ENCODE measurements at places on chromosomes 16 and 17. TPM values are rescaled to one million over a fixed set of nuclear protein-coding genes. Genes with fewer than 3 reads are reported as not detected.

TSPOAP1 gene
- total RNA-seq, result 42.7 TPM

GRCh38 chr17:76161619-76162266, 20.7 kb upstream of the FOXJ1 start:
- no peak overlapping the region for H3K27ac ChIP-seq
- H3K36me3 ChIP-seq, result no peaks in the 10 kb centered on the region
- no peak for DNase-seq
- no peak overlapping the region for H3K4me3 ChIP-seq
- H3K27me3 ChIP-seq, result no peaks in the 10 kb centered on the region

- peaks cover 2% of the 10 kb centered on the region for H3K4me1 ChIP-seq
- no peaks in the 10 kb centered on the region for H3K27me3 ChIP-seq
- H3K27ac ChIP-seq, result no peak overlapping the region
- DNase-seq, result no peak
- H3K4me3 ChIP-seq, result no peak overlapping the region
These were observed 19.1 kb downstream of the TRARG1 start for GRCh38 chr17:1298606-1299005.

GRCh38 chr17:76820039-76820438, 48.2 kb upstream of the MGAT5B start:
- H3K36me3 ChIP-seq, result no peaks in the 10 kb centered on the region
- no peak overlapping the region for H3K27ac ChIP-seq
- H3K4me1 ChIP-seq, result no peaks in the 10 kb centered on the region
- DNase-seq, result no peak
- H3K27me3 ChIP-seq, result no peaks in the 10 kb centered on the region

DNA sequence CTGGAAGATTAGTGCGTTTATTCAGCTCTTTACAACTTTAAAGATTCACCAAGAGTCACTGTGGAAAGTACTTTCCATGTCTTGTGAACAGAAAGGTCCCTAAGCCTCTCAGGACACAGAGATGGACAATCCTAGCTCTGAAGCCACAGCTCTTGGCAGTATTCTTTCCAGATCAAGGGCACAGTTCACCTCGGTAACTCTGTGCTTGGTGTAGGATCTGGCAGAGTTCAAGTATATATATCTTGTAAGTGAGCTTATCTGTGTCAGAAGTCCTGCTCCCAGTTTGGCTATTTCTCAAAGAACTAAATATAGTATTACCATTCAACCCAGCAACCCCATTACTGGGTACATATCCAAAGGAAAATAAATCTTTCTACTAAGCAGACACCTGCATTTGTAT, 183.7 kb downstream of the CBLN1 start:
- no peaks in the 10 kb centered on the region for H3K36me3 ChIP-seq
- no peak overlapping the region for H3K27ac ChIP-seq
- H3K27me3 ChIP-seq, result no peaks in the 10 kb centered on the region
- DNase-seq, result no peak

C17orf100 gene
- 1.1 TPM for total RNA-seq

GRCh38 chr17:8038954-8039610, at the start of gene ALOX15B:
Gene ALOX15B, plus strand, starts transcription at chr17:8039059. Its CDS starts 97 bp downstream, at chr17:8039156.
- no peak within 1 kb of the TSS for H3K4me3 ChIP-seq
- no peaks in the 10 kb centered on the region for H3K36me3 ChIP-seq
- H3K27ac ChIP-seq, result no peak within 1 kb of the TSS
- H3K27me3 ChIP-seq, result no peaks in the 10 kb centered on the region
- DNase-seq, result no peak

- H3K27me3 ChIP-seq, result no peaks in the 10 kb centered on the region
- no peaks in the 10 kb centered on the region for H3K4me1 ChIP-seq
- H3K36me3 ChIP-seq, result no peaks in the 10 kb centered on the region
- no peak overlapping the region for H3K4me3 ChIP-seq
- DNase-seq, result no peak
These were observed 366.3 kb upstream of the HSBP1 start for GRCh38 chr16:83441517-83441916.

HOXB4 gene
- 3.0 TPM for total RNA-seq

DNA sequence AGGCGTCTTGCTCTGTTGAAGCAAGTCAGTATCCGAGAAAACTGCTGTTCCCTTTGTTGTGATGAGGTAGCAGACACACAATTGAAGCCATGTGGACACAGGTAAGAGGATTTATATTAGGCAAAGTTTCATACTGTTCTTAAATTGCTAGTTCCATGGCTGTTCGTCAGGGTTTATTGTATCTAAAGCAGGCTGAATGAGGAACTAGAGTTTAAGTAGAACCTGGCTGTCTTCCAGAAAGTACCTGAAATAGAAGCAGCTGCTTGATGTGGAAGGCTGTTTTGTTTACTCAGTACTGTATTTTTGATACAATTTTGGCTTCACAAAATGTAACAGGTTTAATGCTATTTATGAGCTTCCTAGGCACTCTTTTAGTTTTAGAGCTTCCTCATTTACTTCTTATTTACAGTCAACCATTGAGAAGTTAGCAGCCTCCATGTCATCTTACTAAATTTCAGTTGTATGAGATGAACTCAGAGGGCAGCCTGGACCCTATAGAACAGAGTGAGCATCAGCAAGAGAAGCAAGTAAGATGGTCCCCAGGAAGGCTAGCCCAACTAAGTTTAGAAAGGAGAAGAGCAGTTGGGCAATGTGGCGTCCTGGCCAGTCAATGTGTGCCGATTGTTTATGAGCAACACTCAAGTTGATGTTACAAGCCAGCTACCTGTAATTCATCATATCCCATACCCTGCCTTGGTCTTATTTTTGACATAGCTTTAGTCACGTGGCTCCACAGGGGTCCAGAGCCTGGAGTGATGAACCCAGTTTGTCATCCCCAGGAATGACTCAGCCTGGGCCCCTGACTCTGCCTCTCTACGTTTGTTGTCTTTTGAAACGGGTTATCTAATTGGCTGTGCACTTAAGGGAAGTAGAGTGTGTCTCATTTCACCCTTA, 9.7 kb upstream of the ARL2BP start:
- H3K4me1 ChIP-seq, result no peaks in the 10 kb centered on the region
- H3K27ac ChIP-seq, result no peak overlapping the region
- no peaks in the 10 kb centered on the region for H3K36me3 ChIP-seq
- no peak overlapping the region for H3K4me3 ChIP-seq
- no peaks in the 10 kb centered on the region for H3K27me3 ChIP-seq

DNA sequence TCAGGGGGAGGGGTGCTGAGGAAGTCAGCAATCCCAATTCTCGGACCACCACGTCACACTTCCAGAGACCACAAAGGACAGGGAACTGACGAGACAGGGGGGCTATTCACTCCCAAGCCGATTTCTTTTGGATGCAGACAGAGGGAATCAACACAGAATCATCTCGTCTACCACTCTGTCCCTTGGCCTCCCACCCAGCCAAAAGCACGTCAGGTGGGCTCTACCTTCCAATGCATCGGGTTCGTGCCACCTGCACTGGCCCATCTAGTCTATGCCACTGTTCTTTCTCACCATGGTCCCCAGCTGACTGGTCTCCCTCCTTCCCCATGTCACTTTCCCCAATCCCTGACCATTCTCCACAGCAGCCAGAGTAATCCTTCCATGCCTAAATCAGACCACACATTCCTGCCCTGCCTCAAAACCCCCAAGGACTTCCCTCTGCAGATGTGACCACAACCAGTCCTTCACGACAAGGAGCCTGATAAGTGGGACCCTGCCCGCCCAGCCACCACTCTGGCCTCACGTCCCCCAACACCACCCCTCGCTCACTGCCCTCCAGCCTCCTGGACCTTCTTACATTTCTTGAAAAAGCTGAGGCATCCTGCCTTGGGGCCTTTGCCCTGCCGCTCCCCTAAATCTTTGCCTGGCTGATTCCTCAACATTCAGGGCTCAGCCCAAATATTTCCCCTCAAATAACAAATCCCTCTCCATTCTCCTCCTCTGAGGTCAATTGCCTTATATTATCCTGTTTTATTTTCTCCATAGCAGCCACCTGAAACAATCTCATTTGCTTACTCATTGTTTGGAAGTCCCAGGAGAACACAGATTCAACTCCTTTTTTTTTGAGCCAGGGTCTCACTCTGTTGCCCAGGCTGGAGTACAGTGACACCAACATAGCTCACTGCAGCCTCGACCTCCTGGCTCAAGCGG, 70.4 kb downstream of the IL21R start:
- no peaks in the 10 kb centered on the region for H3K4me1 ChIP-seq
- no peak overlapping the region for H3K27ac ChIP-seq
- no peaks in the 10 kb centered on the region for H3K36me3 ChIP-seq
- no peak overlapping the region for H3K4me3 ChIP-seq
- H3K27me3 ChIP-seq, result no peaks in the 10 kb centered on the region

- H3K36me3 ChIP-seq, result no peaks in the 10 kb centered on the region
- H3K4me3 ChIP-seq, result no peak overlapping the region
- H3K27ac ChIP-seq, result no peak overlapping the region
- H3K4me1 ChIP-seq, result peaks cover 4% of the 10 kb centered on the region
- no peaks in the 10 kb centered on the region for H3K27me3 ChIP-seq
These were observed 35.9 kb downstream of the SRL start for GRCh38 chr16:4205971-4206370.

GRCh38 chr17:29608986-29609385, 13.7 kb downstream of the CORO6 start:
- no peak overlapping the region for H3K27ac ChIP-seq
- no peaks in the 10 kb centered on the region for H3K27me3 ChIP-seq
- peaks cover 7% of the 10 kb centered on the region for H3K4me1 ChIP-seq
- no peak overlapping the region for H3K4me3 ChIP-seq

DNA sequence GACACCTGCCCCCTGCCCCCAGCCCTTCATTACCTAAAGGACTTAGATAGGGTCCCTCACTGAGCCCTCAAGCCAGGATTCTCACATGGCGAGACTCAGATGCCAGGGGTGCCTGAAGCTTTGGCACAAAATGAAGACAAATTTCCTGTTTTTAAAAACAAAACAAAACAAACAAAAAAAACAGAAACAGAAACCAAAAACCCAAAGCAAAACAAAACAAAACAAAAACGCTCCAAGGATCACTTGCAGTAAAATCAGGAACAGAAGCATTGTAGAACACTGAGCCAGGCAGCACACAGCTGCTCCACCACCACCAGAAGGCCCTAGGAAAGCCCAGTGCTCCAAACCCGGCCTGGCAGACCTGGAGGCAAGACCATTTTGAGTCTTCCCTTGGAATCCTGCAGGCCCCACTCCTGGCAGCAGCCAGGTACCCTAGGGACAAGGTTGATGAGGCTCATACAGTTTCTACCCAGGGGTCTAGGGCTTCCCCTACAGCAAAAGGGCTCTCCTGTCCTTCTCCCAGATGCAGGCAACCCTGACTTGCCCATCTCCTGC, 20.8 kb downstream of the MYO18A start:
- no peaks in the 10 kb centered on the region for H3K36me3 ChIP-seq
- no peaks in the 10 kb centered on the region for H3K27me3 ChIP-seq
- H3K27ac ChIP-seq, result peak overlapping the region; percentile 48
- H3K4me3 ChIP-seq, result no peak overlapping the region
- no peak for DNase-seq
- H3K4me1 ChIP-seq, result peaks cover 44% of the 10 kb centered on the region

UNC45B gene
- total RNA-seq, result not detected

CBLN1 gene
- not detected for total RNA-seq

GRCh38 chr16:59701963-59702930, 968.1 kb upstream of the GOT2 start:
- no peaks in the 10 kb centered on the region for H3K4me1 ChIP-seq
- H3K27ac ChIP-seq, result no peak overlapping the region
- no peaks in the 10 kb centered on the region for H3K36me3 ChIP-seq
- no peak for DNase-seq
- no peaks in the 10 kb centered on the region for H3K27me3 ChIP-seq

NIP7 gene
- 13.6 TPM for total RNA-seq

DNA sequence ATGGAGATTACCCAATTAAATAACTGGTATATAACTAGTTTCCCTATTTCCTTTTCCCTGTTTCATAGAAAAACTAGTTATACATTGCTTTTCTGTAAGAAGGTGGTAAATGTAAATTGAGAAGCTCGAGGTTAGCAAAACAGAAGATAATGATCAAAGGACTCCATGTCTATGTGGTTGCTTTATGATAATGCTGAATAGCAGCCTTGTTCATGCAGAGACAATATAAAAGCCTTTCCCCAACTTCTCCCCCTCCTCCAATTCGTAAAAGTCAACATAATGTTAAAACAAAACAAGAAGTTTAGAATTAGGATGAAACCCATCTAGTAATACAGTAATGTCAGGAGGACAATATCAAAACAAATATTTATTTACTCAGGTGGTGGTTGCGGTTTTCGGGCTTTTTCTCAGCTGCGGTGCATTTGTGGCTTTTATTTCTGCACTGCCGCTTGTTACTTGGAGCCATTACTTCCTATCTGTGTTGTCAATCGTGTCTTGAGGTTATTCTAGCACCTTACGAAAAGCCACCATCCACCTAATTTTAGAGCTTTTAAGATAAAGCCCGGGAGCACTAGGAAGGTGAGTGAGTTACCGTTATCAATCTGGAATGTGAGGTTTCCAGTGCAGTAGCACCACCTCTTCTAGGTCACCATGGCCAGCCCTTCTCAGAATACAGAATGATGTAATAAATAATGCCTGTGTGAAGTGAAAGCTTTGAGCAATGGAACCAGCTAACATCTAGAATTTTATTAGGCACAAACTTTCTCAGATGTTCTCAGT, 297.5 kb downstream of the CDH13 start:
- no peak overlapping the region for H3K27ac ChIP-seq
- DNase-seq, result no peak

BEAN1 gene
- 0.15 TPM for total RNA-seq

DNA sequence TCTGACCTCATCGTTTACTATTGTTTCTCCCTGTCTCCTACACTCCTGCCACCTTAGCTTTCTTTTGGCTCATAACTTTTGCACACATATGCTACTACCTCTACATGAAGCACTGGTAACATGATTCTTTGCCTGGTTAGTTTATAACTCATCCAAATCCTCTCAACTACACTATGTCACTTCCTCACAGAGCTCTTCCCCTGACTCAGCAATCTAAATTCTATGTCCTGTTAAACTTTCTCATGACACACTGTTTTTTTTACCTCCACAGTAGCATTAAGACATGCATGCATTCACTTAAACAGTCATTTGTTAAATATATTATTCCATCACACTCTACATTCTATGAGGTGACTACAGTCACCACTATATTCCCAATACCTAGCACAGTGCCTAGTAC, 19.7 kb downstream of the APPBP2 start:
- no peak overlapping the region for H3K4me3 ChIP-seq
- H3K27me3 ChIP-seq, result no peaks in the 10 kb centered on the region
- peaks cover 19% of the 10 kb centered on the region for H3K4me1 ChIP-seq
- H3K27ac ChIP-seq, result no peak overlapping the region
- H3K36me3 ChIP-seq, result no peaks in the 10 kb centered on the region

DNA sequence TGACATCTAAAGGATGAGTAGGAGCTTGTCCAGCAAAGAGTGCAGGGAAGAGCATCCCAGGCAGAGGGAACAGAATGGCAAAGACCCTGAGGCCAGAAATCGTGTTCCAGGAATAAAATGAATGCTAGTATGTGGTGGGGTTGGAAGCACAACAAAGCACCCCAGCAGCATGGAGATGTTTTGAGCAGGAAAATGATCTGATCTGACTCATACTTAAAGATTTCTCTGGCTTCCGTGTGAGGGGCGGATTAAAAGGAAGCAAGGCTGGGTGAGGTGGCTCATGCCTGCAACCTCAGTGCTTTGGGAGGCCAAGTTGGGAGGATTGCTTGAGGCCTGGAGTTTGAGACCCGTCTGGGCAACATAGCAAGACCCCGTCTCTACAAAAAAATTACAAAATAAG, 2.3 kb downstream of the SLC5A11 start:
- no peaks in the 10 kb centered on the region for H3K36me3 ChIP-seq
- no peak for DNase-seq
- H3K27ac ChIP-seq, result no peak overlapping the region
- no peaks in the 10 kb centered on the region for H3K27me3 ChIP-seq

- H3K27ac ChIP-seq, result no peak overlapping the region
- DNase-seq, result no peak
- H3K27me3 ChIP-seq, result no peaks in the 10 kb centered on the region
- no peaks in the 10 kb centered on the region for H3K36me3 ChIP-seq
These were observed 787.9 kb upstream of the EEF2KMT start for GRCh38 chr16:5885521-5885920.

SLC13A2 gene
- 0.95 TPM for total RNA-seq

- H3K4me1 ChIP-seq, result peaks cover 5% of the 10 kb centered on the region
- H3K27ac ChIP-seq, result no peak overlapping the region
- DNase-seq, result peak; percentile 53
These were observed 1.6 kb downstream of the MRM1 start for GRCh38 chr17:36602924-36603384.

GH2 gene
- not detected for total RNA-seq
